ENCODE measurements at places on chromosomes 5 and 9.

- no peak for DNase-seq
These were observed 7.0 kb downstream of the MYMK start for GRCh38 chr9:133517711-133518110.

GRCh38 chr5:110414360-110414759, 312.1 kb downstream of the TMEM232 start:
- no peak for DNase-seq

- DNase-seq, result no peak
These were observed 633.8 kb downstream of the SEMA5A start for GRCh38 chr5:8912106-8912505.

- no peak for DNase-seq
These were observed 42.4 kb downstream of the CWC27 start for GRCh38 chr5:64811050-64811640.

- peak; percentile 89 for DNase-seq
These were observed 8.0 kb downstream of the STC2 start for GRCh38 chr5:173320259-173320658.

DNA sequence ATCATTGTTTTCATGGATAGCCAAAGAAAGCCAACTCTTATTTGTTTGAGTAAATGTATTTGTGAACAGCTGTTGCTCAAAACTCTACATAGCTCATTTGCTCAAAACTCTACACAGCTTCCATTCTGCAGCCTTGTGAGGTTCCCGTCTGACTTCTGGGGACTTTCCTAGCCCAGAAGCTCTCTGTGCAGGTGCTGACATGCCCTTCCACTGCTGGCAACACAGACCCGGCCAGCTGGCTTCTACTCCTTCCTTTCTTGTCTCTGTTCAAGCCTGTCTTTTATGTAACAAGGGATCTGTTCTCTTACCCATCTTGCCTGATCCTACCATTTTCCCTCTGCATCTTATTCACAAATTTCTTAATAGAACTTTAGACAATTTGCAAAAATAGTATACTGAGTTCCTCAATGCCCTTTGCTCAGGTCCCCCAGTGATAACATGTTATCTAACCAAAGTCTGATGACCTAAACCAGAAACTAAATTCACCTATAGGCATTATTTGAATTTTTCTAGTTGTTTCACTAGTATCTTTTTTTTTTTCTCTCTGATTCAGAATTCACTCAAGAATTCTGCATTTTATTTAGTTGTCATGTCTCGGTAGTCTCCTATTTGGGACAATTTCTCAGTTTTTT, 556.5 kb upstream of the SEMA6A start:
- no peak for DNase-seq

DNA sequence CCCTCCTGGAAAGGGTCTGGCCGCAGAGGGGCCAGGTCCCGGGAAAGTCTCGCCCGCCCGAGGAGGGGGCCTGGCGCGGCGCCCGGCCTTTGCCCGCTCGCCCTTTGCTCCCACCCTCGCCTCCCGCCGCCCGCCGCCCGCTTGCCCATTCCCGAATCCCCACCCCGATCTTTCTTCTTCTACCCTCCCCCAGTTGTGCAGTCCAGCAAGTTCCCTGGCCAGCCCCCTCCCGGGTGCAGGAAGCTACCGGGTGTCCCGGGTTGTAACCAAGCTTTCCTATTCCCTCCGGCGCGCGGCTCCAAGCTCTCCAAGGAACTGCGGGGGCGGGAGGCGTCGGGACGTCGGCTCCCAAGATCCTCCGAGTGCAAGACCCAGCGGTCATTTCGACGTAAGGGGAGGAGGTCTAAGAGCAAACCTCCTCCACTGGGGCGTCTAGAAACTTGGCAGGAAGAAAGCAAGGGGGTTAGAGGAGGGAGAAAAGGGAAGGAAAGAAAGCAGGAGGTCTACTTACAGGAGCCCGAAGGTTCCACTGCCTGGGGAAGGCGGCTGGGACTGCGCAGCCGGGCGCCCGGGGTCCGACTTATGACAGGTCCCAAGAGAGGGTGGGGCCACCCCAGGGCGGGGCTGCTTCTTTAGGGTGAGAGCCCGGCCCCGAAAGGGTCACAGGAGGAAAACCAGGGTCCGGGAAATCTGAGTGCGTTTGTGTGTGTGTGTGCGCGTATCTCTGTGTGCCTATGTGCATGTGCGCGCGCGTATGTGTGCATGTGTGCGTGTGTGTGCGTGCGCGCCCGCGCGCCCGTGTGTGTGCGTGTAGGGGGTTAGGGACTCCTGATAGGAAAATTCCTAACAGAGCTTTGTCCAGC, at the start of gene PTGR1:
PTGR1 (minus strand) TSS at position 556 of the 863 bp plus-strand sequence. CDS start 2,225 bp downstream, outside the sequence.
- peak; percentile 88 for DNase-seq

DNA sequence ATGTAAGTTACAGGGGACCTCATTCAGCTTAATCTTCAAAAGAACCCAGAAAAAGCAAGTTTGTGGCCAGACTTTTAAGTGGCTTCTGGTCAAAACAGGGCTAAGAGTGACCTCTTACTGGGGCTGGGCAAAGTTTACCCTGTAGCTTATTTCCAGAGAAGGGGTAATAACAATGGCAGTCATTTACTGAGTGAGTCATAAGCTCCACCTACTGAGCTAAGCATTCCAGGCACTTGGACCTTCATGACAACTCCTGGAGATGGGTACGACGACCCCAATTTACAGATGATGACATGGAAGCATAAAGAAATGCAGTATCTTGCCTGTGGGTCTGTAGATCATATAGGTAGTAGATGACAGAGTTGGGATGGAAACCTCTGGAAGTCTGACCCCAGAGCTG, 4.7 kb upstream of the GPR151 start:
- DNase-seq, result no peak

- peak; percentile 75 for DNase-seq
These were observed 66.5 kb upstream of the HSPA9 start for GRCh38 chr5:138641547-138642298.

GRCh38 chr5:36642089-36642488, 35.7 kb downstream of the SLC1A3 start:
- DNase-seq, result no peak

DNA sequence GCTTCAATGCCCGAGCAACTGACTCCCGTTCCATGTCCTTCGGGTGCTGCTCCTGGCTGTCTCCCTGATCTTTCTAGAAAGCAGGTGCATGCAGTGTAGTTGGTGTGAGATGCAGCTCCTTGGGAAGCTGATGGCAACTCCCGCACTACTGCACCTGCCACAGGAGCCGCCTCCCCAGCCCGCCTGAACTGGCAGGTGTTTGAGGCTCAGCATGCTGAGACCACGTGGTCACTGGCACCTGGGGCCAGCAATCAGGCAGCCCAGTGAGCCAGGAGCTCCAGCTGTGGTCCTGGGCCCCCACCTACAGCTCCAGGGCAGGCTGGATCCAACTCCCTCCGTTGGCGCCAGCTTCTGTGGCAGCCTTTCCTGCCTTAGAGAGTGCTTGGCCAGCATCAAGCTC, 111.5 kb downstream of the ICE1 start:
- DNase-seq, result no peak

- DNase-seq, result no peak
These were observed 320.6 kb downstream of the PJA2 start for GRCh38 chr5:109089191-109089590.

DNA sequence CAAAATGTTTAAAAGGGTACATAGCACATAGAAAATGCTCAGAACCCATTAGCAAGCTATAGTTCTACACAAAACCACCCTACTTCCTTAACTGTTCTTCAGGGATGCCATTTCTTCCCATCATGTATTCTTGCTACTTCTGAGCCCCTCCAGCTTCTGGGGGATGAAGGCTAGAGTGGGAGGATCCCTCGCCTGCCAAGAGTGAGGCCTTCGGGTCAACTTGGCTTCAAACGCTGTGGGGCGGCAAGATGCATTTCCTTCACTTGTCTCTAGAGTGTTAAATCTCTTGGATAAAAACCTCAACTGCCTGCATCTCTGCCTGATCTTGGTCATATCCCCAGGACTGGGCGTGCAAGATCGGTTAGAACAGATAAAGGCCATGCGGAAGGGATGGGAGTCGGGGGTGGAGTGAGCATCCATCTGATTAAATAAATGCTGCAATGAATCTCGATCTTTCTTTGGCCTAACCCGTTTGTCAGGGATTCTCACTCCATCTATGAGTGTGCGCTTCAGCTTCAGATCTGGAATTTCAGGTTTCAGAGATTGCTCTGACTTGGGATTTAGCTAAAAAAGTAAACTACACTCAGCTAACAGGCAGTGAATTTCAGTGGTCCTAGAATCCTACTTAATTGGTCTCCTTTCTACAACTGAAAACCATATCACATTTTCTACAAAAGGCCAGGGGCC, 118.0 kb upstream of the PANK3 start:
- no peak for DNase-seq

GRCh38 chr5:149793256-149793550, 63.1 kb downstream of the PPARGC1B start:
- DNase-seq, result no peak

DNA sequence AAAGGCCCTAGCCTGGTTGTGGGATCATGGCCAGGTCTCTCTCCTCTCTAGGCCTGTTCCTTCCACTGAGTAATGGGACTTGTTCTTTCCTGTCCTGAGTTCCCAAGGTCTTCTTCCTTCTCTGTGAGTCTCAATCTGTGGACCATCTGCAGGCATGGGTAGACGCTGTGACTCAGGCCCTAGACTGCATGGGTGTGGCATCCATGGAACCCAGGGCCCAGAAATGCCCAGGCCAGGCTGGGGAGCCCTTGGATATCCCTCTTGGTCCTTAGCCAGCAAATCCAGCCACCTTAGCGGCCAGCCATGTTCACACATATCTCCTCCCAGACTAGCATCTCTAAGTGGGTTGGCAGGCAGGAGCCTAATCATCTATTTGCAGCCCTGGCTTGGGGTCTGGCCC, 2.3 kb upstream of the ACSL6 start:
- no peak for DNase-seq

GRCh38 chr5:124671193-124671592, 75.2 kb downstream of the ZNF608 start:
- DNase-seq, result no peak

GRCh38 chr9:16335788-16336580, 534.5 kb downstream of the BNC2 start:
- DNase-seq, result peak; percentile 77

- DNase-seq, result no peak
These were observed 23.4 kb downstream of the DMRTA1 start for GRCh38 chr9:22469928-22470544.

Measured in left ventricle myocardium superior (tissue), 1 donor.